ENCODE measurements at places on chromosomes 6 and 20. TPM values are rescaled to one million over a fixed set of nuclear protein-coding genes. Genes with fewer than 3 reads are reported as not detected.
A peak's percentile ranks its signal among the peaks of the same experiment; 100 is the strongest.

GRCh38 chr20:49286689-49287551 is 9.1 kb upstream of the ZNFX1 start:
- no peak overlapping the region for H3K27ac ChIP-seq
- H3K27me3 ChIP-seq, result no peaks in the 10 kb centered on the region
- no peak overlapping the region for H3K4me3 ChIP-seq
- DNase-seq, result no peak
- no peaks in the 10 kb centered on the region for H3K36me3 ChIP-seq

The MYLK4 gene
- total RNA-seq, result 1.2 TPM

- H3K27ac ChIP-seq, result no peak overlapping the region
- no peak for DNase-seq
- H3K27me3 ChIP-seq, result no peaks in the 10 kb centered on the region
- H3K4me3 ChIP-seq, result no peak overlapping the region
- no peaks in the 10 kb centered on the region for H3K36me3 ChIP-seq
Observed at GRCh38 chr6:167710363-167710920, 116.3 kb upstream of the AFDN start.

GRCh38 chr6:91718198-91718597 is 1131.3 kb upstream of the MAP3K7 start:
- H3K27me3 ChIP-seq, result no peaks in the 10 kb centered on the region
- no peak overlapping the region for H3K27ac ChIP-seq
- no peak for DNase-seq

DNA sequence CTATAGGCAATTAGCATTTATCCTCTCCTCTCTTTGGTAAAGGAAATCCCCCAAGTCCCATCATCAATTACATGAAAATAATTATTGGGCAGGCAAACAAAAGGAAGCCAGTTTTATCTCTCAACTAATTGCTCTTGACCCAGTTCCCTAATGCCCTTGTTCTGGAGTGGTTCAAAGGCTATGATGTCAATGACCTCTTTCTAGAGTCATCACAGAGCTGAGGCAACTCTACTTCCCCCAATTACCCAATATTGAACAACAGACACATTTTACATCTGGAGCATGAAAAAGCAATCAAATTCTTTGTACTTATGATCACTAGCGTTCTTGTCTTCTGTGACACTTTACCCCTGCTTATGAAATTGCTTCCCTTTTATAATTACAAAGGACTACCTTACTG is 43.5 kb downstream of the NT5E start:
- no peak for DNase-seq
- no peaks in the 10 kb centered on the region for H3K36me3 ChIP-seq
- no peak overlapping the region for H3K4me3 ChIP-seq
- H3K4me1 ChIP-seq, result no peaks in the 10 kb centered on the region
- no peak overlapping the region for H3K27ac ChIP-seq

DNA sequence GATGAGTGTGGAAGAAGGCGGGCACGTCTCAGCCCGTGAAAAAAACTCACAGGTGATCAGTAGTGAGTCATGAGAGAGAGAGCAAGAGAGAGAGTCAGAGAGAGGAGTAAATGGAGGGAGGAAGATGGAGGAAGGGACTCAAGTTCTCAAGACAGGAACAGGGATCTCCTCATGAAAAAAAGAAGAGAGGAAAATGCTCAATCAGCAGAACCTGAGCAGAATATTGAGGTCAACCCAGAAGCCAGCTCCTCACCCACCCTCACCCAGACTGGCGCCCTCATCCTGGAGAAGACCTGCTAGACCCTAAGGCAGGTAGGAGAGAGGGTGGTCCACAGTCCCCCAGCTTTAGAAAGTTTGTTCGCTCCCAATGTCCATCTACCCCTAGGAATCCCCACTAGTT is 4.8 kb downstream of the UBD start:
- no peak for DNase-seq
- no peaks in the 10 kb centered on the region for H3K27me3 ChIP-seq
- no peak overlapping the region for H3K27ac ChIP-seq
- no peak overlapping the region for H3K4me3 ChIP-seq
- no peaks in the 10 kb centered on the region for H3K4me1 ChIP-seq

The MUCL3 gene
- total RNA-seq, result under 0.01 TPM

DNA sequence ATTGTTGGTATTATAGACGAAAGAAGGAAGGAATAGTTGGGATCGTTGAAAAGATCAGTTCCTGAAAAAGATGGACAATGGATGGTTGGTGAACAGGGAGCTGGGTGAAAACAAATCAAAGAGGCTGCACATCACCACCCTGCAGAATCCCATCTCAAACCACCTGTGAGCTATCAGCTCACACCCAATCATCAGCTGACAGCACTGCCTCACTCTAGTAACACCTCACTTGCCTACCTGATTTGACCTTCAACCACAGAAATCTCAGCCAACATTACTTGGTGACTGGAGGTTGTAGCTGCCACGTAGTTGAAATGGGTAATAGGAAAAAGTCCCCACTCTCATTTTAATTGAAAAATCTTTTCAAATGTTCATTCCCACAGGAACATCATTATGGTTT is 101.8 kb upstream of the DST start:
- H3K4me3 ChIP-seq, result no peak overlapping the region
- H3K27me3 ChIP-seq, result no peaks in the 10 kb centered on the region
- no peak for DNase-seq

DNA sequence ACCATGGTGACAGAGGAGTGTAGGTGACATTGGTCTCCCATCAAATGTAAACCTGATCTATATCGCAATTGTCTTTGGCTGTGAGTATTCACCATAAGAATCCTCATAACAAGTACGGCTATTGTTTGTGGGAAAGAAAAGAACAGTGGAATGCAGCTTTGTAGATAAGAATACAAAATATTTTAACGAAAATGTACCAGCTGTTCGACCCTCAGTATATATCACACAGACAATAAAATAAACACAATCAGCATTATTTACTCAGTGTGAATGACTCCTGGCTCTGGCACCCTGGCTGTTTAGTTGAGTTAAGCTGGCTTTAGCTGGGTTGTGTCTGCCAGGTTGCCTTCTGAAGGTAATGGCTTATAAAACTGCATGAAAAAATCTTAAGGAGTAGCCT is 43.4 kb downstream of the SNRNP48 start:
- no peaks in the 10 kb centered on the region for H3K27me3 ChIP-seq
- no peak for DNase-seq
- H3K36me3 ChIP-seq, result no peaks in the 10 kb centered on the region
- H3K27ac ChIP-seq, result no peak overlapping the region
- H3K4me3 ChIP-seq, result no peak overlapping the region

DNA sequence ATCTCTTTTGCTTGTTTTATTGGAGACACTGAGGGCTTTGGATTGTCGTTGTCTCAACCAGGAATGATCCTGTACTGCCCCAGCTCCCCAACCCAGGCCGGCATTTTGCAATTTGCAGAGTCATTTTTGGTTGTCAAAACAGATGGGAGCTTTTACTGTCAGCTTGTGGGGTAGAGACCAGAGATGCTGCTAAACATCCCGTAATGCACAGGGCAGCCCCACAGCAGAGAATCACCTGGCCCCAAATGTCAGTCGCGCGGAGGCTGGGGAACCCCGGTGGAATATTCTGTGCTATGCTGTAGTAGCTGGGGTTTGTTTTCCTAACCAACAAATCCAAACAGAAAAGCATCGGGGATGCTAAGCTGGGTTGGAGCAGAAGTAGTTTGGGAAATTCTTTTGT is 99.7 kb downstream of the TSHZ2 start:
- H3K4me1 ChIP-seq, result no peaks in the 10 kb centered on the region
- H3K27ac ChIP-seq, result no peak overlapping the region

The KIF13A gene
- total RNA-seq, result 14.9 TPM

- no peaks in the 10 kb centered on the region for H3K4me1 ChIP-seq
- no peaks in the 10 kb centered on the region for H3K27me3 ChIP-seq
- H3K4me3 ChIP-seq, result no peak overlapping the region
- H3K36me3 ChIP-seq, result no peaks in the 10 kb centered on the region
- no peak overlapping the region for H3K27ac ChIP-seq
- no peak for DNase-seq
Observed at GRCh38 chr6:44858998-44859397, 469.1 kb upstream of the RUNX2 start.

DNA sequence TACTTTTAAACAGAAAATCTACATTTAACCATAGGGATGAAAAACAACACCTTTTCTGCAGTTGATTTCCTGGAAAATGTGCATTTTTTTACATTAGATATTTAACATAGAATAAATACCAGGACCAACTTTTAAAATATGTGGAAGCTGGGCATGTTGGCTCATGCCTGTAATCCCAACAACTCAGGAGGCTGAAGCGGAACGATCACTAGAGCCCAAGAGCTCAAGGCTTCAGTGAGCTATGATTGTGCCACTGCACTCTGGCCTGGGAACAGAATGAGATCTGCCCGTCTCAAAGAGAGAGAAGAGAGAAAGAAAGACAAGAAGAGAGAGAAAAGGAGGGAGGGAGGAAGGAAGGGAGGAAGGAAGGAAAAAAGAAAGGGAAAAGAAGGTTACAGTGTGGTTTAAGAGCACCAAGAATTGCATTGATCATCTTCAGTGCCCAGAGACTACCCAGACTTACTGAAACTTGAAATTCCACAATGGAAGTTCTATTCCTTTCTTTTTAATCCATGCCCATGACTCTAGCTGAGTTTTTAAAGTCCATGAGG is 189.4 kb upstream of the ARID1B start:
- no peaks in the 10 kb centered on the region for H3K36me3 ChIP-seq
- no peaks in the 10 kb centered on the region for H3K27me3 ChIP-seq
- no peaks in the 10 kb centered on the region for H3K4me1 ChIP-seq
- no peak for DNase-seq
- H3K4me3 ChIP-seq, result no peak overlapping the region
- H3K27ac ChIP-seq, result no peak overlapping the region

- H3K36me3 ChIP-seq, result no peaks in the 10 kb centered on the region
- H3K27me3 ChIP-seq, result no peaks in the 10 kb centered on the region
- H3K4me1 ChIP-seq, result no peaks in the 10 kb centered on the region
Observed at GRCh38 chr6:35223396-35223795, 9.6 kb downstream of the SCUBE3 start.

The SAMD10 gene
- 7.6 TPM for total RNA-seq

The CITED2 gene
- total RNA-seq, result 107 TPM

The SCRT2 gene
- not detected for total RNA-seq

The FAM217A gene
- not detected for total RNA-seq

GRCh38 chr6:117205876-117206275 is 59.5 kb upstream of the VGLL2 start:
- H3K4me3 ChIP-seq, result no peak overlapping the region
- H3K4me1 ChIP-seq, result no peaks in the 10 kb centered on the region
- DNase-seq, result no peak
- no peak overlapping the region for H3K27ac ChIP-seq

GRCh38 chr20:42429761-42430458 is 759.8 kb downstream of the PTPRT start:
- no peaks in the 10 kb centered on the region for H3K36me3 ChIP-seq
- no peak for DNase-seq
- H3K4me1 ChIP-seq, result no peaks in the 10 kb centered on the region
- no peak overlapping the region for H3K27ac ChIP-seq

The COL19A1 gene
- total RNA-seq, result 0.28 TPM

DNA sequence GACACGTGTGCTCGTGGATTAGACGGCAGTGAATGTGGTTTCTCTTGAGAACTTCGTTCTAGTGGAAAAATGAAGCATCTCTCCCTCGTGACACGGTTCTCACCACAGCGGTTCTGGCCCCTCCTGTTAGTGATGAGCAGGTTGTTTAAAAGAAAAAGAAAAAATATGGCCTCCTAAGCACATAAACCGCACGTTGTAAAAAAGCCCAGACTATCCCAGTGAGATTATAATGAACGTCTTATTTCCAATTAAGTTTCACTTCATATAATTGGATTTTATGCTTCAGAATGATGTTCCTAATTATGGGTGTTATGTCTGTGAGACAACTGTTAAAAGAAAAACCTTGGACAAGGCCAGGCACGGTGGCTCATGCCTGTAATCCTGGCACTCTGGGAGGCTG is 74.5 kb upstream of the FRMD1 start:
- no peak overlapping the region for H3K27ac ChIP-seq
- no peaks in the 10 kb centered on the region for H3K27me3 ChIP-seq
- H3K36me3 ChIP-seq, result no peaks in the 10 kb centered on the region

DNA sequence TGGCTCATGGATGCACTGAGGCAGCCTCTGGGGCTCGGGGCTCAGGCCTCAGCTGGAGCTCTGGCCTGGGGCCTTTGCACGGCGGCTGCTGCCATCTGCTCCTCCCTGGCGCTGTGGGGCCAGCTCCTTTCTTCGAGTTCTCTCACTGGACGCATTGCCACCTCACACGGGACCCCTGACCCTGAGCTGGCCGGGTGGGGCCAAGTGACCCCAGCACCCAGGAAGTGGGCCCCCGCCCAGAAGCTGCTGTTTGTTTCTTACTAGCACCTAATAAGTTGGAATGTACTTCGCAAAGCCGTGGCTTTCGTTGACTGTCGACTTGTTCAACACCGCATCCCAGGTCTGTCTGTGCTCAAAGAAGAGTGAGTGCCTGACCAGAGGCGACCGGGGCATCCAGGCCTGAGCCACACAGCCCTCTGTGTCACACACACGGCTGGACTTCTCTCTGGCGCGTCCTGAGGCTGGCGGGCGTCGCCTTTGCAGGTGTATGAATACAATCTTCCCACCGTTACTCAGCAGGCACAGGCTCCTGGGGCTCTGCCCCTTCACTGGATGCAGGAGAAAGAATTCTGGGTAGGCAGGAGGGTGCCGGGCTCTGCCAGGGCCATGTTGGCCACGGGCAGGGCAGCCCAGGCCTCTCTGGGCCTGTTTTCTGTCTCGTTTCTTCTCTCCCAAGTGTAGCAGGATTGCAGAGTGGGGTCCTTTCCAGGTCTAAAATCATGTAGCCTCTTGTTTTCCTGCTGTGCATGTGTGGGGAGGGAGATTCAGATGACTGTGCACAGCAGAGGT is 112.9 kb downstream of the DLL1 start:
- H3K4me3 ChIP-seq, result no peak overlapping the region
- H3K36me3 ChIP-seq, result no peaks in the 10 kb centered on the region
- no peaks in the 10 kb centered on the region for H3K4me1 ChIP-seq
- H3K27me3 ChIP-seq, result no peaks in the 10 kb centered on the region
- peak; percentile 13 for DNase-seq

The AP5S1 gene
- 11.8 TPM for total RNA-seq

GRCh38 chr6:39841291-39841690 is 49.1 kb downstream of the DAAM2 start:
- no peaks in the 10 kb centered on the region for H3K4me1 ChIP-seq
- no peak overlapping the region for H3K4me3 ChIP-seq
- no peaks in the 10 kb centered on the region for H3K27me3 ChIP-seq
- H3K36me3 ChIP-seq, result no peaks in the 10 kb centered on the region

DNA sequence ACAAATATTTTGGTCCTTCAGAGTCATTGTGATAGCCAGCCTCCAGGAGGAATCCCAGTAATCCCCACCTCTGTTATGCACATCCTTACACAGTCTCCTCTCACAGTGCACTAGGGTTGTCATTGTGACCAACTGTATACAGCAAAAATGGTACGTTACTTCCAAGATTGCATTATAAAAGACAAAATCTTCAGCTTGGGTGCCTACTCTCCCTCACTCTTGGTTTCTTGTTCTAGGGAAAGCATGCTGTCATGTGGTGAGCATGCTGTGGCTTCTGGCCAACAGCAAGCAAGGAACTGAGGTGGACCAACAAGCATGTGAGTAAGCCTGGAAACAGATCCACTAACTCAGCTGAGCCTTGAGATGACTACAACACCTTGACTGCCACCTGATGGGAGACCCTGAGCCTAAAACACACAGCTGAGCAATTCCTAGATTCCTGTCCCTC is 130.1 kb upstream of the DST start:
- no peak overlapping the region for H3K27ac ChIP-seq
- DNase-seq, result no peak
- H3K36me3 ChIP-seq, result no peaks in the 10 kb centered on the region
- no peak overlapping the region for H3K4me3 ChIP-seq
- peaks cover 4% of the 10 kb centered on the region for H3K4me1 ChIP-seq
- H3K27me3 ChIP-seq, result no peaks in the 10 kb centered on the region

The KIF25 gene
- 0.28 TPM for total RNA-seq

Measured in uterus (tissue), 4 donors.